ENCODE measurements at places on chromosomes 4 and X.

DNA sequence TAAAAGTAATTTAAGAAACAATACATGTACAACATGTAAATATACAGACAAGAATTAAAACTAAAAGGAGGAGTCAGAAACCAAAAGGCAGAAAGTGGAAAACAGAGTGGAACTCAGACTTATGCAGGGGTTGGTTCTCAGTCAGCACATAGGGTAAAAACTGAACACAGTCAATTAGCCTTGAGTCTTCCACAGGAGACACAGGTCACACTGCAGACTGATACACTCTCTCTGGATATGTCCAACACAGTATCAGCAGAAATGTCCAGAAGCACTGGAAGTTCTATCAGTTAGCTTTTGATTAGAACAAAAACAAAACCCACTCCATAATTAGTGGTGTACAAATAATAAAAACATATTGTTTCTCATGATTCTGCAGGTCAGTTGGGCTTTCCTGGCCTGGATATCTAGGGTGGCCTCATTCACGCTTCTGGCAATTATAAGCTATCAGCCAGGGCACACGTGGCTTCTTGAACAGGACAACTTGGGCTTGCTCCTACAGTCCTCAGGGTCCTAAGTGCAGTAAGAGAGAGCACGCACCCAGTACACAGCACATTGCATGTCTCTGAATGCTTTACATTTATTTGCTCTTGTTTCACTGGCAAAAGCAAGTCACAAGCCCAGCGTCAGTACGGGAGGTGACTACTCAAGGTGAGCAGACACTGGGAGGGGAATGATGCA lies 21.6 kb downstream of the TEC start:
- DNase-seq = no peak

DNA sequence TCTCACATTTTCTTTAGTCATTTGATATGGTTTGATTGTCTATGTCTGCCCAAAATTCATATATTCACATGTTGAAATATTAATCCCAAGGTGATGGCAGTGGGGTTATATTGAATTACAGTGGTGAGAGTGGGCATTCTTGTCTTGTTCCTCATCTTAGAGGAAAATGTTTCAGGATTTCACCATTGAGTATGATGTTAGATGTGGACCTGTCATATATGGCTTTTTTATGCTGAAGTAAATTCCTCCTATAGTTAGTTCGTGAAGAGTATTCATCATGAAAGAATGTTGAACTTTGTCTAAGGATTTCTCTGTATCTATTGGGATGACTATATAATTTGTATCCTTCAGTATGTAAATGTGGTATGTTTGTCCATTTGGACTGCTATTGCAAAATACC lies 512.3 kb upstream of the EPHA5 start:
- DNase-seq = no peak

DNA sequence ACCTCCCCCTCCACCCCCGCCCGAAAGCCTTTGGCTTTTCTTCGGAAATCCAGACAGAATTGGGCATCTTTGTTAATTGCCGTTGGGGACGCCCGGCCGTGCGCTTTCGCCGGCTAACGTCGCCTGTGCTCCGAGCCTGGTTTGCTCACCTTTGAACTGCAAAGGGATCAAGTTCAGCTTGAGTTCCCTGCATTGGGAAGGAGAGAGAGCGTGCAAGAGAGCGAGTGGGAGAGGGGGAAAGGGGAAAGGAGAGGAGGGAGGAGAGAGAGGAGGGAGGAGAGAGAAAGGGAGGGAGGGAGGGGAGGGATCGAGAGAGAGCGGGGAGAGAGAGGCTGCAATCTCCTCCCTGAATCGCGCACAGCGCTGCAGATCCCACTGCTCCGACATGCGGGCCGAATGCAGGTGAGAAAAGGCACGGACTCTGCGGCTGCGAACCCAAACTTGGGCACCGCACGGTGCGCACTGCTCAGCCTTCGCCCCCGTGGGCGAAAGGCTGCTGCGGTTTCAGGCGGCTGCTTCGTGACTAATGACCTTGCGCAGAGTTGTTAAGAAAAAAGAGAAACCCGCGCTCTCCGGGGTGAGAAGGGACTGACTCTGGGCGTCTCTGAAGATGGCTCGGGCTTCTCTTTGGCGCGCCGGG lies at the start of gene PCDH7:
Gene PCDH7 (plus strand): TSS at position 349 of the 640 bp plus-strand sequence. CDS start 1,054 bp downstream, outside the sequence.
- no peak for DNase-seq

DNA sequence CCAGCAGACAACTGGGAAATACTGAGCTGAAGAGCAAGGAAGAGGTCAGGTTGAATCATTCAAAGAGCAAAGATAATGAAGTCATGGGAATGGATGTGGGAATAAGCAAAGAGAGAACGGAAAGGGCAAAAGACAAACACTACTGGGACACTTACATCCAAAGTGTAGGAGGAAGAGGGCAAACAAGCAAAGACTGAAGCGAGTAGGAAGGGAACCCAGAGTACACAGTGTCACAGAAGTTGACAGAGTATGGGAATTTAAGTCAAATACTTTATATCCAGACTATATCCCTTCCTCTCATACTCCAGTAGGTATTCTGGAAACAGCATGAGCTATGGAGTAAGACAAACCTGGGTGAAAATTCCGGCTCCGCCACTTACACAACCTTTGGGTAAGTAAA lies 12.5 kb downstream of the GPC3 start:
- no peak for DNase-seq

GRCh38 chr4:52962721-52963120 lies 100.6 kb downstream of the RASL11B start:
- DNase-seq = no peak

DNA sequence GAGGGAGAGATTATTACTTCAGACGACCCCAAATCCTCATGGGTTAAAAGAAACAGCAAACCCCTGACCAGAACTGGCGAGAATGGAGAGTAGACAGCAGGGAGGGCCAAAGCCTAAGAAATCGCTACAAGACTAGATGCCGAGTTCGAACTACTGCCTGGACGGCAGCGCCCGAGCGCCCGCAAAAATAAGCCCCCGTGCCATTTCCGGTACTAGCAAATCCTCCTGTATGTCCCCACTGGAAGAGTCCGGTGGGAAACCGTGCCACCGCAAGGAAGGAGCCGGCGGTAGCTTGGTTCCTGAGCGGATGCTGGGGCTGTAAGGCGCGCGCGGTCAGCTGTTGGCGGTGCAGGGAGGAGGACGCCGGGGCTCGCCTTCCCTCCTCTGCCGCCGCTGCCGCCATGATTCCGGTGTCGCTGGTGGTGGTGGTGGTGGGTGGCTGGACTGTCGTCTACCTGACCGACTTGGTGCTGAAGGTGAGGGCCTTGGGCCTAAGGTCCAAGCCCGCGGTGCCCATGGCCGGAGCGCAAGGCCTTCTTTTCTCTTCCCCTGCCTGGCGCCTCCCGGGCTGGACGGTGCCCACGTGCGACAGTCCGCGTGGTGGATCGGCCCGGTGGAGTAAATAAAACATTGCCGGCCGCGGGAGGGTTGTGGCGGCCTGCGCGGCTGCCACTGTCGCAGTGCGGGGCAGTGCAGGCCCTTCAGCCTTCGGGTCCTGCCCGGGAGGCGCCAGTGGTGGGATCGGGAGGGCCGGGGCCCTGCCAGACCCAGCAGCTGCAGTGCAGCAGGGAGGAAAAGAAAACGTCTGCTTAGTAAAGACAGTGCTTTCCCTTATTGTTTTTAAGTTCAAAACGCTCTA lies at the start of gene MBTPS2:
Gene MBTPS2 (plus strand): TSS at position 284 of the 859 bp plus-strand sequence. CDS start 118 bp downstream, at position 402.
- DNase-seq = peak; percentile 42

DNA sequence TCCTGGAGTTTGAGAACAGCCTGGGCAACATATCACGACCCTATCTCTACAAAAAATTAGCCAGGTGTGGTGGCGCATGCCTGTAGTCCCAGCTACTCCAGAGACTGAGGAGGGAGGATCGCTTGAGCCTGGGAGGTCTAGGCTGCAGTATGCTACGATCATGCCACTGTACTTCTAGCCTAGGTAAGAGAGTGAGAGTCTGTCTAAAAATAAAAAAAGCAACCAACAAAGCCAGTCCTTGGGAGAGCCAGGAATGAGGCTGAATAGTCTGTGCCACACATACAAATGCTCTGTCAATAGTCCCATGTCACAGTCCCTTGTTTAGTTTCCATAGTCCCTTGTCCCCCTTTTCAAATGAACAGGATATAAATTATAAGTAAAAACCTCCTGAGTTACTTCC lies 19.3 kb upstream of the PRSS48 start:
- no peak for DNase-seq

- no peak for DNase-seq
Observed at GRCh38 chr4:55216863-55217635, 91.7 kb upstream of the KDR start.

- DNase-seq = no peak
Observed at GRCh38 chr4:4477796-4478195, 64.1 kb downstream of the STX18 start.

DNA sequence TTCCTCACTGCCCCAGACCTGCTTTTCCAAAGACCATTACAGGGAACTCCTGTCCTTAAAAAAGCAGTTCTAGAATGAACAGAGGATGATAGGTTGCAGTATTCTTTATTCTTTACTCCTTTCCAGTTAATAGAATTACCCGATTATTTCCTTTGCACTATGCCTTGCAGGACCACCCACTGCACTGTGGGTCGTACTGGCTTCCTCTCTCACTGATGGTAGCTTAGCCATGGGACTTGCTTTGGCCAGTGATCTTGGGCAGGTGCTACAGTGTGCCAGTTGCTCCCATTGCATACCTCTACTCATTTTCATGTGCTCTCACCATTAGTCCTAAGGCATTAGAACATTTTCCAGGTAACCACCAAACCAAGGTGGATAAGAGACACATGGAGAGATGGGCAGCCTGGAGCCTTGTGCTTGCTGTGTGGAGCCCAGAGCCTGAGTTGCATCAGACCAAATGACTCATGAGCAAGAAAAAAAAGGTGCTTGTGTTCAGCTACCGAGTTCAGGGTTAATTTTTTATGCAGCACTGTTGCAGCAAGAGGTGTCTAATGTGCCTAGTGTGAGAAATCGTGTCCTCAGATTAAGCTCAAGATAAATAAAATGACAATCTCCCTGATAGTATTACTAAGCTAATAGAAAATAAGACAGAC lies 7.6 kb upstream of the UNC5C start:
- no peak for DNase-seq

DNA sequence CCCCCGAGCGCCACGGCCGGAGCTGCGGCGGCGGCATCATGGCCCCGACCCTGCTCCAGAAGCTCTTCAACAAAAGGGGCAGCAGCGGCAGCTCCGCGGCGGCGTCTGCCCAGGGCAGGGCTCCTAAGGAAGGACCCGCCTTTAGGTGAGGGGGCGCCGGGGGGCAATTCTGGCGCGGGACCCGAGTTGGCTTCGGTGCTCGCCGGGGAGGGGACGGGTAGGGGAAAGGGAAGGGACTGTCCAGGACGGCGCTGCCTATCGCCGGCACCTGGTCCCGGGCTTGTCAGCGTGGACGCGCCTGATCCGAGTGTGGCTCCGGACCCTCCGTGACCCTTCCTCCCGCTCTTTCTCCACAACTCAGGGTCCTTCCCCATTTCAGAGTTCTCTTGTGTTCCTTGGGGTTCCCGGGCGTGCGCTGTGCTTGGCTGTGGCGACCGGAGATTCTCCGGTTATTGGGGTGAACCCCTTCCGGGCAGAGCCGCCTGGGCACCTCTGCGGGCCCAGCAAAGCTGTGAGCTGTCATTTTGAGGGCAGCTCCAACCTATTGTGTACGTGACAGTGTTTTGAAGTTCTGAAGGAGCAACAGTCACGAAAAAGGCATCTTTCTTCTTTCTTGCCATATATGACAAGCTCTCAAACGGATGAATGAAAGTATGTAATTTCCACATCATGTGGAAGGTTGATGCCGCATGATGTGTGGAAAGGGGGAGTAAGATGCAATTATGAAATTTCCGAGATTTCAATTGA lies 522 bp downstream of the FNIP2 start:
- peak; percentile 5 for DNase-seq

DNA sequence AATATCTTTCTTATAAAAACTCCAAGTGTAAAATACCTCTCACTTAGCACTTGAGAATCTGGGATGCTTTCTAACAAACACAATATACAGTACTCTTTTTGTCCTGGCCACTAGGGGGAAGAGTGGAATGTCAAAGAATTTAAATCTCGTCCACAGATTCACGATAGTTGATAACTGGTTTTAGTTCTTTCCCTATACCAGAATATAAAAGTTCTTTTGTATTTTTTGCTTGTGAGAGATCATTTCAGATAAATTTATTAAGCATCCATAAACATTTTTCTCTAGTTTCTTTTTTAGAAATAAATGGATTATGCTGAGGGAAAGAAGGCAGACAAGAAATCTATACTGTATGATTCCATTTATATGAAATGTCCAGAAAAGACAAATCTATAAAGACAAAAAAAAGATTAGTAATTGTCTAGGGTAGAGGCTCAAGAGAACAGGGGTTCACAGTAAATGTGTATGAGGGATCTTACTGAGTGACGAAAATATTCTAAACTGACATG lies 50.4 kb downstream of the MGARP start:
- DNase-seq = peak; percentile 33

GRCh38 chr4:123423819-123424218 lies 27.2 kb downstream of the SPRY1 start:
- DNase-seq = no peak

DNA sequence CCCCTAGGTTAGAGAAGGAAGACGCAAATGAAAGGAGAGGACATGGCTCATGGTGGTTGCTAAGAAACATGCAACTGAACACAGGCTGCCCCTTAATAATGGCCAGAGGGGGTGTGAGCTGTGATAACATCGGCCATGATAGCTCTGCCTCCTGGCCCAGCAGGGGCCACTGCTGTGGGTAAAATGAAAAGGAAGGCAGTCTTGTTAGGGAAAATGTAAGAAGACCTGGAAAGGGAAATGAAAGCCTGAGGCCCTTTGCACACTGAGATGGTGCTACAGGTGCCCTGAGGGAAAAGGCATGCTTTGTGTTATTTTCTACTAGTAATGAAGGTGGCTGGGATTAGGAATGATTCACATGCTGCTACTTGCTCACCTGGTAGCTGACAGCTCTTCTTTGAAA lies 123.6 kb upstream of the MID1 start:
- no peak for DNase-seq

DNA sequence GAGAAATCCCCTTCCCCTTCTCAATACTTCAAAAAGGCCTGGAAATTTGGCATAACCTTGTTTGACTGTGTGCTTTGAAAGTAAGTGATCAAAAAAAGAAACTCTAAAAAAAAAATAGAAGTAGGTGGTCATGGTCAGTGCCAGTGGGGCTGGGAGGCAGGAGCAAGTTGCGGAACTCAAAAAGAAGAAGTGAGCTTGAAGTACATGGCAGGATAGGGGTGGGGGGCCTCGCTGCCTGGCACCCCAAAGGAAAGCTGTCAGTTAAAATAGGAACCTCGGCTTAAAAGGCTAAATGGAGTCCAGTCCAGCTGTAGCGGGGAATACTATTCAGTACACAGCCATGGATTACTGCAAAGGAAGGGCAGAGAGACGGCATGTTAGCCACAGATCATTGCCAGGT lies 12.2 kb upstream of the NKRF start:
- peak; percentile 46 for DNase-seq

DNA sequence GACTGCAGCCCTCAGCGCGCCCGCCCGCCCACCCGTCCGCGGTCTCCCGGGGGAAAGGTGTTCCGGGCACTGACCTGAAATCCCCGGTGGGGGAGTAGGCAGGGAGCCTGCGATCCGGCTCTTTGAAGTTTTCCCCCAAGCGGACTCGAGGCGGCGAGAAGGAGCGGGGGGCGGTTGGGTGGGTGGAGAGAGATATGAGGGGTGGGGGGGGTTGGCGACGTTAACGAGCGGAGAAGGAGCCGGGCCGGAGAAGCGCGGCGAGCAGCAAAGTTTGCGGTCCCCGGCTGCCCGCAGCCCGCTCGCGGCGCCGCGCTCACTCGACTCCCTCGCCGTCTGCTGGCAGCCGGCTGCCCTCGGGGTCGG lies 636 bp downstream of the BCOR start:
- DNase-seq = no peak

All from germinal center (tissue), 1 donor.